NCI-H2081 (cell line): ENCODE measurements at places on chromosomes 2 and 18.
A peak's percentile ranks its signal among the peaks of the same experiment; 100 is the strongest.

DNA sequence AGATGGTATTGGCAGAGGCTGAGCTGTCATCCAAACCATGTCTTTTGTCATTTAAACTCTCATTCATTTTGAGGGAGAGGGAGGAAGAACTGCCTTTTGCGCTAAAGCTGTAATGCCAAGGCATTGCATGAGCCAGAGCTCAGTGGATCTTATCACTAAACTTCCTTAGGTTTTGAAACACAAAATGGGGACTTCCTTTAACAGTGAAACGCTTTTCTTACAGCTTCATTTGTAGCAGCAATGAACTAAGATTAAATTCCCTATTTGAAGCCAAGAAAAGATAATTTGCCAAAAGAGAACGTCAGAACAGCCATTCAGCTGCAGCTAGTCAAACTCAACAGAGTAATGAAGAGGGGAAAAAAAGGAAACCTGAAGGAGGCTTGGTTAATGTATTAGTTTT lies 143.5 kb upstream of the MMADHC start:
- no peak for DNase-seq

DNA sequence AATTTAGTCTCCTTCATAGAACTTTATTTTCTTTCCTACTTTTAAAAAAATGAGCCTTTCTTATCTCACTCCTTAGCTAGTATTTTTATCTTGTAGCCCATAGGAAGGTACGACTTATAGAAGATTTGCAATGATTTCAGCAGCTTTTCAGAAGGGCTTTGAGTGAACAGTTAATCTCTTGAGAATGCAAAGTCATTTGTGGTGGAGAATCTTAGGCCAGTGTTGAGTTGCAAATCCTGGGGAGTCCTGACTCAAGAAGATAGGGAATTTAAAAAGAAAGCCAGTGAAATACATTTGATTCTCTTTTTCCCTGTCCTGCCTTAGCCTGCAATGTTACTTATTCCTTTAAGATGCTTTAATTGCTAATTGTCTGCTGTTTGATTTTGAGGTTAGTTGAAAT lies 33.6 kb downstream of the LYPD6 start:
- no peak for DNase-seq

DNA sequence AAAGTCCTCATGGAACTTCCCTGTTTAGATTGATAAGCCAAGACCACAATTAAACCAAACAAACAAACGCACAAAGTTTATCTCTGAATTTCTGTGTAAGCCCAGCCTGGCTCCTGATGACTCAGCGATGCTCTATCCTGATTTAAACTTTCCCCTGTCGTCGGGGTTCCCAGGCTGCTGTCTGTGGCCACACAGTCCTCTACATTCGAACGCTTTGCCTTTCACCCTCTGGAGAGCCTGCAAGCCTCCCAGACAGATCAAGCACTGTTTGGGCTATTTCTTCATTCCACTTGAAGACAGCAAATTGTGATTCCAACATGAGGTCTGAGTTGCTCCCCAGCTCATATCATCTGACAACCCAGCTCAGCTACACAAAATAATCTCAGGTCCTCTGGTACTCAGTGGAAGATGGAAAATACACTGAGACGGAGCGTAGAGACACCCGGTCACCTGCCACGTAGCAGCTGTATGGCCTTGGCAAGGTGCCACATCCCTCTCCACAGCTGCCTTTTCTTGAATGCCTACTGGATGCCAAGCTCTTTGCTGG lies 51.2 kb downstream of the CYRIA start:
- peak; percentile 33 for DNase-seq

DNA sequence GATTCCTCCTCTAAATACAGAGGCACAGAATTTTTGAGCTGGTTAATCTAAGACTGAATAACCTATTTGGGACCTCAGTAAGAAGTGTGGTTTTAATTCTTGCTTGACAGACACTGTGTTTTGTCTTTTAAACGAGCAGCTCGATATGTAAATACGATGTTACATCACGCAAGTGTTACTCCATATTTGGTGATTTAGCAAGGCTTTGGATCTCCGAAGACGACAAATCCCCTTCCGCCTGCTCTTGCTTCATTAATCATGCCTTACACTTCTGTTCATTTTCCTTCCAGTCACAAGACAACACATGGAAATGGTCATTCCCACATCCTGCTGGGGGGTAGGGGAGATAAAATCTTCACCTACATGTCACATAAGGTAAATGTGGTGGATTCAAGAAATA lies 9.4 kb downstream of the BCL11A start:
- no peak for DNase-seq

DNA sequence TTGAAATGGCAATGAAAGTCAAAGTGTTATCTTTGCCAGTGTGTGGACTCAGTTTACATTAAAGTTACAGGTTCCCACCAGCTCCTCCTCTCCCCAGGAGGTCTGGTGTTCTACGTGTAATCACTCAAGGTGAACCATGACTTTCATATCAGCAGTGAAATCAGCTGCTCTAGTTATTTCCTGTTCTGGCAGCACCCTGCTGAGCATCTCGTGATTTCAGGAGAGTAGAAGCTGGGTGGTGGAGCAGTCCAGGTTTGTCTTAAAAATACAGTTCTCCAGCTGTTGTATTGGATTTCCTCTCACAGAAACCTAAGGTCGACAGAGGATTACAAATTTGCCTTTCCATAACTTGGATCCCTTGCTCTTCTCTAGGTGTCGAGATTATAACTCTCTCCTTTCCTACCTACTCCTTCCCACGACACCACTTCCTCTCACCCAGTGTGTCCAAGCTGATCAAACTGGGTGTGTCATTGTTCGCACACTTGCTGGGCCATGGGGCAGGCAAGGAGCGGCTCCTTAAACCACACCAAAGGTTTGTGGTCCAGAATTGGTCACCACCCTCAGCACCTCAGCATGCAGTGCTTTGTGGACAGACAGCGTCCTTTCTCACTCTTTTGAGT lies 13.0 kb upstream of the ARHGAP25 start:
- no peak for DNase-seq

DNA sequence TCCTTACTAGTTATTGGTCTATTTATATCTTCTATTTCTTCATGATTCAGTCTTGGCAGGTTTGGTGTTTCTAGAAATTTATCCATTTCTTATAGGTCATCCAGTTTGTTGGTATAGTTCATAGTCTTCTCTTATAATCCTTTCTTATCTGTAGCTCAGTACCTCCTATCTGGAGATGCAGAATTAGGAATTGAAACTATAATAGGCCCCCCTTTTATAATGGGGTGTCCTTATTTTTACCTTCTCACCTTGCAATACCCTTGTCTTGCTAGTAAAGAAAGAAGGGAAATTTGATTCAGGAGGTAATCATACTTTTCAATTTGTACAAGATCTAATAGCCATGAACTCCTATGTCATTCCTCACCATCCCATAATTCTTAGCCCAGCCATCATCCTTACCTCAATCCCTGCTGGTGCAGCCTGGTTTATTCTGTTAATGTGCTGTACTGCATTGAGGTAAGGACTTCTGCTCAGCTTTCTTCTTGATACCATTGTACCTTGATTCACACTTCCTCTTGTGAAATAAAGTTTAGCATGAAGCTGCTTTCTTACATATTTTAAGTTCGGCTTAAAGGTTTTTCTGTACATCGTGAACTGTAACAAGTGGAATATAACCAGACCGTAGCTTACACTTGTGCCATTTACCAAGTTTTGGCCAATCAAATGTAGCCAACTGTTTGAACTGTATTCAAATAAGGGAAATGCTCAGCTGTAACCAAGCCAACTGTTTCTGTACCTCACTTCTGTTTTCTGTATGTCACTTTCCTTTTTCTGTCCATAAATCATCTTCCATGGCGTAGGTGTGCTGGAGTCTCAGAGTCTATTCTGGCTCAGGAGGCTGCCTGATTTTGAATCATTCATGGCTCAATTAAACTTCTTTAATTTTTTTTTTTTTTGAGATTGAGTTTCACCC lies 40.1 kb upstream of the PTH2R start:
- DNase-seq: no peak

- DNase-seq: no peak
Measured at GRCh38 chr18:8813611-8814010, 108.3 kb downstream of the MTCL1 start.

DNA sequence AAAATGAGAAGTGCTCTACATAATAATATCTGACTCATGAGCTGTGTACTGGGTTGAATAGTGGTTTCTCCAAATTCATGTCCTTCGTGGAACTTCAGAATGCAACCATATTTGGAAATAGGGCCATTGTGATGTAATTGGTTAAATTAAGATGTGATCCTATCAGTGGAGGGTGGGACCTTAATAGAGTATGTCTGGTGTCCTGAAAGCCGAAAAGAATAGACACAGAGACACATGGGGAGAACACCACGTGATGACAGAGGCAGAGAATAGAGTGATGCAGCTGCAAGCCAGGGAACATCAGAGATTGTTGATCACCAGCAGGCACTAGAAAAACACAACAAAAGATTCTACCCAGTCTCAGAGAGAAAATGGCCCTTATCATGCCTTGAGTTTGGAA lies 310.1 kb downstream of the EXOC6B start:
- no peak for DNase-seq

DNA sequence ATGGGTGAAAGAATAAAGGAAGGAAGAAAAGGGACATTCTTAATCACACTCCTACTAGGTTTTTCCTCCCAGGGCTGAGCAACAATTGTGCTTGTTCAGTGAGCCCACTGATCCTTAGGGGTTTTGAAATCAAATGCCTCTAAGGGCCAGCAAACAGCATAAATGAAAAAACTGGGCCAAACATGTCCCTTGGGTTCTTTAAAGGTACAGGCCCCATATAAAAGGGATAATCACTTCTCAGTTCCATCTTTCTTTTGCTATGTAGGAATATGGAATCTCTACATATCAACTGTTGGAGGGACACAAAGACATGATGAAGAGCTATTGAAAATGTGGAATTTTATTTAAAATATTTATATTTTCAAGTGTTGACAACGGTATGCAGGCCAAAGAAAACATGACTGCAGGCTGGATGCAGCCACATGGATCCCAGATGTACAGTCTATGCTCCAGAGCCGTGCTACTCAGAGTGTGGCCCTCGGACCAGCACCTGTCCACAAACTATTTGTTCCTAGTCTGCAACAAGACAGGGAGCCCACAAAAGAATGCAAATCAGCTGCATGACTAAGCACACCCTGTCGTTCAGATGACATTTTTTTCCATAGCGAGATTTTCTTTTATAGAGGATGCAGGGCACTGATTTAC lies 110.0 kb downstream of the CDH20 start:
- DNase-seq: no peak

DNA sequence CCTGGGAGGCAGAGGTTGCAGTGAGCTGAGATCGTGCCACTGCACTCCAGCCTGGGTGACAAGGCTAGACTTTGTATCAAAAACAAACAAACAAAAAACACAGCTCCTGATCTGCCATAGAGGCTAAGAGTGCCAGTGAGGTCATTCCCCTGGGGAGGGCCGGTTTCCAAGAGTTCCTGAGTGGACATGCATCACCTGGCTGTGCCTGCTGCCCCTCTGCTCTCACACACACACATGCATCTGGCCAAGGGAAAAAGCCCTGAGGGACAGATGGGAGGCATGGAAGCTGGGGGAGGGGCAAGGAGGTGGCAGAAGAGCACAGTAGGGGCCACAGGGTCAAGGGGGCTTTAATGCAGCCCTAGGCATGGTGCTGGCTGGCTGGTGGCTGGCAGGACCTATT lies 60.4 kb downstream of the ZBTB7C start:
- no peak for DNase-seq

DNA sequence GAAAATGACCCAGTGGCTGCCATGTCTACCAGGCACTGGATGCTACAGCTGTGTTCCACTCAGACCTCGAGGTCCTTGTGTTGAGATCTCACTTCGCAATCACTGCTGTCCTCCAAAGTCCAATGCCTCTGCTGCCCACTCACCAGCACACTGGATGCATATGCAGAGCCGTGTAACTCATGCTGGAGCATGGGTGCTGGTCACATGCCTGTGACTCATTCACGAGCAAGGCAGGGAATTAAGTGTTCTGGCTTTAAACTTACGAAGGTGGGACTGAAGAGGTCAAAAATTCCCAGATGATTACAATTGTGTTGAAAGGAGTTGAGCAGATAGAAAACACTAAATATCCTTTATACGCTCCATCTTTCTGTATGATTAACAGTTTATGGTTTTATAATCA lies 417.5 kb downstream of the NUP35 start:
- DNase-seq: no peak

- DNase-seq: no peak
Measured at GRCh38 chr2:2838548-2838845, 507.4 kb upstream of the MYT1L start.

DNA sequence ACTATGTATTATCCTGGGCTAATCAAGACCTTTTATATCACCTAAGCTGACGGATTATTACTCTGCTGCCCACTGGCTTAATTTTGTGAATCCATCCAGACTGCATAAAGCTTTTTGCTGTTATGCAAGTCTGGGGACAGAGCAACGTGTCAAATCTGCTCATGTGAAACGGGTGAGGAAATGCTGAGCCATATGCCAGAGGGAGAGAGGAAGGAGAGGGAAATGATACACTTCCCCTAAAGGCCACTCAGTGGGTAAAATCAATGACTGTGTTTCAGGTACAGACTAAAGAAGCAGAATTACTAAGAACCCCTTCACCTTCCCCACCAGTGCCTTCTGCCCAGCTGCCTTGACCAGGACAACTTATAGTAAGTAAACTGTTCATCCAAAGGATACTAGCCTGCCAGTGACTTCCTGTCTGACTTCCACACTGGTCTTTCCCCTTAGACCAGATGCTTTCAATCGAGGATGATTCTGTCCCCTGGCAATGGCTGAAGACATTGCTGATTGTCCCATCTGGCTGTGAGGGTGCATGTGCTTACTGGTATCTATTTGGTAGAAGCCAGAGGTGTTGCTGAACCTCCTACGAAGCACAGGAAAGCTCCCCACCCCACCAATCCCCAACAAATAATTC lies 43.0 kb downstream of the STAT1 start:
- no peak for DNase-seq

GRCh38 chr2:86793752-86794151 lies 3.0 kb upstream of the CD8A start:
- no peak for DNase-seq

DNA sequence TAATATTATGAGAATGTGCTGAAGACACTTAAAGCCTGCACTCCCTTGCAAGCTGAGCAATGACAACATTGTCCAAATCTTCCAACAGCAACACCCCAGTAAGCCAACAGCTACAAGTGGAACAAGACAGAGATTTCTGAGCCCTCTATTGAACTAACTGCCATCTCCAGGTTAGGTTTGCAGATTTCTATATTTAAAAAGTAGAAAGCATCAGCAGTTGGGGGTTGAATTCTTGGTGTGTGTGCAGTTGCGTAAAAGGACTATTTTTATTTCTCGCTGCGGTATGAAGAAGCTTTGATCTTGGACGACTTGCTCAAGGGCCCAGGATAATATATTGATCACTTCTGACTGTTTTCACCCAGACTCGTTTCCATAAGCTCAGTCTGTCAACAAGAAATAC lies 106.2 kb upstream of the ZFP36L2 start:
- DNase-seq: no peak

DNA sequence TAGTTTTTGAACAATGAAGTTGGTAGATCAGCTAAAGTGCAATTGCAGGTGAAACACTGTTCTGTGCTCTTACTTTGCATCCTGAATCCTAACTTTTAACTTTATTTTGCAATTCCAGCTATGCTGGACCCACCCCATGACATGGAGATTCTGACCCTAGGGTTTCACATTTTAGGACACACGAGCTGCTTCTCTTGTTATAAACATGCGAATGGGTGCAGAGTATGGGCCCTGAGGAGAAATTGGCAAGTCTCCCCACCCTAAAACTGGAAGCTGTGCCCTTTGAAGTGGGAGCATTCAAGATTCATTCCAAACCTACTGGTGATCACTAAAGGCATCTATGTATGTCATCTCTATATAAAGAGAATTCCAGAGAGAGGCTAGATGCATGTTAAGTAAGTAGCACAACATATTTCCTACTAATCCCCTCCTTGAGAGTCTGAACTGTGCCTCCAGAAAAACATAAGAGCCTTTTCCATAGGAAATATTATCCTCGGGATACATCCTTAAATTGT lies 794.3 kb upstream of the ZEB2 start:
- no peak for DNase-seq
